ENCODE measurements at places on chromosomes 11 and 22.
A peak's percentile ranks its signal among the peaks of the same experiment; 100 is the strongest.

GRCh38 chr22:43174941-43175531 is 11.9 kb downstream of the TTLL12 start:
- no peak for DNase-seq

DNA sequence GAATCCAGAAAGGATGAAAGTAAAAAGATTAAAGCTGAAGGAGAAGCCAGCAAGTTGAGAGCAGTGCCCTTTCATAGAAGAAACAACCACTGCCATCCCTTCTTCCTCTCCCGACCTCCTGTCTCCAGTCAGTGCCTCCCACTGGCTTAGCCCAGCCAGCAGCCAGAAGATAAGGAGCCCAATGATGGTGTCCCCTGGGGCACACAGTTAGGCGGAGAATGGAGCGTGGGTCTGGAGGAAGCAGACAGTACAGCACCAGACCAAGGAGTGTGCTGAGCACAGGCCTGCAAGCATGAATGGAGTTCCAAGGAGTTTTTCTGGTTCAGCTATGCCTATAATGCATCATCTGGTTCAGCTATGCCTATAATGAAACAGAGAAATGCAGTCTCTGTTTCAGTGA is 54.3 kb upstream of the TNRC6B start:
- DNase-seq = no peak

DNA sequence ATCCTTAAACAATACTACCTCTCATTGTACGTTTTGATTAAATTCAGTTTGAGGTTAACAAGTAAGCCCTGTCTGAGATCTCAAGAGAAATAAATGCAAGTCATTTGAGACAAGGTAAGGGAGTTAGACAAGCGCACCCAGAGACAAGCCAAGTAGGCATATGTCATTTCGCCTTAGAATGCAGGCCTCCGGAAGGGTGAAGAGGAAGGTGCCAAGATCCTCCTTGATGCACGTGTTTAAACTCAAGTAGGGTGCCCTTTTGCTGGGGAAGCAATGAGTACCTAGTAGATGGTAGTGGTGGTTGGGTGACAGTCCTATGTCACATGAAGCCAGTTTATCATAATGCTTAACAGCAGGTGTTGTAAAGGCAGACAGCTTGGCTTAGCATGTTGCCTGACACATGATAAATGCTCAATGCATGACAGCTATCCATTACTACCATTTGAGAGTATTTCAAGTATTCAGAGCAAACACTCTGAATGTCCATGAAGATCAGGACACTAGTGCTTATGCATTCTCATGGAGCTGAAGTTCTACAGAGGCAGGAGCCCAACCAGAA is 415.9 kb downstream of the TMEM135 start:
- DNase-seq = no peak

GRCh38 chr11:134589129-134589528 is 177.1 kb upstream of the B3GAT1 start:
- DNase-seq = no peak

DNA sequence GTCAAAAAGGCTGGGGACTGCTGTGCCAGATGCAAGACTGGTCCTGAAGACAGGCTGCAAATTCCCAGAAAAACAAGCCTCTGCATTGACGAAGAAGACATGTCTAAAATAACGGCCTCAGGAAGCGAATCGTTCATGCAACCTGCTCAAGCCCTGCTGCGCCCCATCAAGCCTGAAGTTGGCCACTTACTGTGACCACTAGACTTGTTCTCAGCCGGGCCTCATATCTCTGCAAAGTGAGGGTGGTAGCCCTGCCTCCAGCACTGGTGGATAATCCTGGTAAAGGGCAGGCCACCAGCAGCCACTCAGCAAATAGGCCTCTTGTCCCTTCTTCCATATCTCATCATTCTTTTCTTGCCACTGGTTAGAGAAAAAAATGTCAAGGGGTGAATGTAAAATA is 11.8 kb downstream of the LTO1 start:
- no peak for DNase-seq

DNA sequence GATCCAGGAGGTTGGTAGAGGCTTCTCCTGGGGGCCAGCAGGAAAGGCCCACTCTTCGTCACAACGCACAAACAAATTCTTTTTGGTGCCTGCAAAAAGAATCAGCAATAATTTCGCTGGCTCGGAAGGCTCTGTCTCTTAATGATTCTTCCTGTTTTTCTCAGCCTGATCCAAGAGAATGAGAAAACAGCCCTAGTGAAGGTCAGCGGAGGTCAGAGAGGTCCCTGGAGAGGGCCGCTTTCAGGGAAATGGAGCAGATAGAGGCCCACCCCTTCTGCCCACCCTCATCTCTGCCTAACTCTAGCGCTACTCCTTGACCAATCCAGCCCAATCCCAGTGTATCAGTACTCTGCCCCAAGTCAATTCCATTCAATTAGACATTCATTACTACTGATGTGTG is 19.2 kb downstream of the LRRC55 start:
- no peak for DNase-seq

DNA sequence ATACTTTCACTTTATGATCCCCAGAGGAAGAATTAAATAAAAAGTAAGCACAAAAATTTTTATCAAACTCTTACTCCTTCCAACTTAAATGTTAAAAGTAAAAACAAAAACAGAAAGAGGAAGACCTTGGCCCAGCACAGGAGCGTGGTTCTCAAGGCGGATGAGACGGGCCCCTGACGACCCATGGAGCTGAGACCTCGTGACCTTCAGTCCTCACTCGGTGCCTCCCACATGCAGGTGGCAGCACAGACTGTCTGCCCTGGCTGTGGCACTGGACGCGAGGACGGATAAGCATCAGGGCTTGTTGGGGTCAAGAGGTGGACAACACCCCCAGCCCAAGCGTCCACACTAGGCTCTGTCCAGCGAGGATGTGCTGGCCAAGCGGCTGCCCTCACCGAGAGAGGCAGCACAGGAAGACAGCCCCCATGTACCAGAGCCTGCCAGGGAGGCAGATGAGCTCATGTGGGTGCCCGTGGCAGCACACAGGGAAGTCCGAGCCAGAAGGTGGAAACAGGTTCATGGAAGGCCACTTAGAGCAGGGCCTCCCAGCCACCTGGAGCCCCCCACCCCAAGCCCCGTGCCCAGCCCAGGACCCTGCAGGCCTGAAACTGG is 1389.8 kb downstream of the TBC1D22A start:
- DNase-seq = no peak

- DNase-seq = no peak
Measured at GRCh38 chr11:15217416-15217815, 102.7 kb downstream of the INSC start.

DNA sequence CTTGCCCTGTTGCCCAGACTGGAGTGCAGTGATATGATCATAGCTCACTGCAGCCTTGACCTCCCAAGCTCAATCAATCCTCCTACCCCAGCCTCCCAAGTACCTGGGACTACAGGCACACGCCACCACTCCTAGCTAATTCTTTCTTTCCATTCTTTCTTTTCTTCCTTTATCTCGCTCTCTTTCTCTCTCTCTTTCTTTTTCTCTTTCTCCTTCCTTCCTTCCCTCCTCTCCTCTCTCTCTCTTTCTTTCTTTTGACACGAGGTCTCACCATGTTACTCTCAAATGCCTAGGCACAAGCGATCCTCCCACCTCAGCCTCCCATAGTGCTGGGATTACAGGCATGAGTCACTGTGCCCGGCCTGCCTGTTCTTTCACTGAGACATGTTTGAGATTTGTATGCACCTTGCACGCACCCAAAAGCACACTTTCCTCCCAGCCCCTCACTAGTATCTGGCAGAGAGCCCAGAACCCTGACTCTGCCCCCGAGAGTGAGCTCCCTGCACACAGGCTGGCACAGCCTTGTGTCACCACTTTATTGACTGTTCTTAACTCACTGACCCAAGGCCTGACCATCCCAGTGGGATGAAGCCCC is 56.8 kb downstream of the CD6 start:
- DNase-seq = peak; percentile 88

GRCh38 chr11:133041928-133042882 is 490.1 kb downstream of the OPCML start:
- DNase-seq = no peak

- DNase-seq = no peak
Measured at GRCh38 chr11:44017443-44018126, 30.2 kb upstream of the ACCSL start.

GRCh38 chr11:125279676-125280418 is 115.3 kb downstream of the PKNOX2 start:
- no peak for DNase-seq

DNA sequence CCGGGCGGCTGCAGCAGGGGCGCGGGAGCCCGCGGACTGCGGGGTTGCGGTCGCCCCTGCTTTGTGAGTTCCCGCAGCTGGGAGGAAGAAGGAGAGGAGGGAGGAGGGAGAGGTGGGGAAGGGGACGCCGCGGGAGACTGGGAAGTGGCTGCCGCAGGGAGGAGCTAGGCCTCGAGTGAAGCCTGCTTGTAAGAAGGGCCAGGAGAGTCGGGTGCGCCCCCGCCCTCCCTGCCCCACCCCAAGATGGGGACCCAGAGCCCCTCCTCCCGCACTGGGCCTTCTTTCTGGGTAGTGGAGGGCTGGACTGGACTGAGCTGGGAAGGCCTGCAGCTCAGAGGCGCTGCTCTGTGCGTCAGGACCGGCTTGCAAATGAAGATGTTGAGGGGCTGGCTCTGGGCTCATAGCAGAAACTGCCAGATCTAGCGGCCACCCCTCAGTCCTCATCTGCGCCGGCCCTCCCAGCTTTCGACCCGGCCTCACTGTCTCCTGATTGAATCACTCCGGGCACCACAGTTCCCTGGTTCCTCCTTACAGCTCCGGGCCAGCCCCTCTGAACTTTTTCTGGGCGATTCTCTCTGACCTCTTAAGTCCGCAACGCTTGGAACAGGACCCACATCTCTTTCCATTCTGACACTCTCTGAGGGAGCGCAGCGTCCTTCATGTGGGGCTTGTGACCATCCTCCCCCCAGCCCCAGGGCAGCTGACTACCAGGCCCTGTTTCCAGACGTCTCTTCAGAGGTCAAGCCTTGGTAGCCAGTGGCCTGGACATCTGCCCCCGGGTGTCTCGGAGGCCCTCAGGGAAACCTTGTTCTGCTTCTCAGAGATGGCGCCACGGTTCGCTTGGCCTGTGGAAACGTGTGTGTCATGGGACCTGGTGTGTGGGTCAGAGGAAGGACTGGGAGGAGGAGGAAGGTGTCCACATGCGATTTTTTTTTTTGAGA is 21.9 kb downstream of the SERPINH1 start:
- DNase-seq = peak; percentile 31

GRCh38 chr22:30248484-30248883 is 1.9 kb upstream of the LIF start:
- DNase-seq = no peak

DNA sequence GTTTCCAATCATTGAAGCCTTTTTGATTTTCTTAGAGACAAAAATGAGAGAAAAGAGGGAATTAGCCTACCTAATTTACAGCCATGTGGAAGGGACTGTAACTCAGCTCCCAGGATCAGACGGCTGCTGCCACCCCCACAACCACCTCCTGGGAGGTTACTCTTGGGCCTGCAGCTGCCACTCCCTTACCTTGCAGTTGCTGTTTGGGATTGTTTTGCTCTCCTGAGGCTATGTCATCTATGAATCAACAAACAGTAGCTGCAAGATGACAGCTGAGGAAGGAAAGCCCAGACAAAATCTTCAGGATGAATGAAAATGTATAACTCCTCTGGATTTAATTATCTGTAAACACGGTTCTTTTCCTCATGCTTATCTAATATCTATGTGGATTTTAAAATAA is 28.0 kb upstream of the ZC3H12C start:
- DNase-seq = no peak

DNA sequence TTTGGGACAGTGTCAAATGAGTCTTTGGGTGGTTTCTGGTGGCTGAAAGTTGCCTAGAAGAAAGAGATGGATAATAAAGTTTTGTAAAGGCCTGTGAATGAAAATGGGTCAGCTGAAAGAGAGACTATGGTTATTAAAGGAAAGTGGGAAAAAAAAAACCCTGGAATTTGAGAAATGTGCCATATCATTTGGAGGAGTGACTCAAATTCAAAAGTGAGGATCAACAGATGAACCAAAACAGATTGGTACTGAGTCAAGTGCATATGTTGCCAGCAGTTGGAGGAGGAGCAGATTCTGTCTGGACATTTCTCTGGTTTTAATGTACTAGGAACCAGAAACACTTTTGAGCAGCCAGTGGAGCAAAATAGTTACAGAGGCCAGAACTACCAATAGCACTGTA is 339.8 kb downstream of the KCNA4 start:
- DNase-seq = no peak

GRCh38 chr11:113504071-113504470 is 28.9 kb upstream of the DRD2 start:
- no peak for DNase-seq

DNA sequence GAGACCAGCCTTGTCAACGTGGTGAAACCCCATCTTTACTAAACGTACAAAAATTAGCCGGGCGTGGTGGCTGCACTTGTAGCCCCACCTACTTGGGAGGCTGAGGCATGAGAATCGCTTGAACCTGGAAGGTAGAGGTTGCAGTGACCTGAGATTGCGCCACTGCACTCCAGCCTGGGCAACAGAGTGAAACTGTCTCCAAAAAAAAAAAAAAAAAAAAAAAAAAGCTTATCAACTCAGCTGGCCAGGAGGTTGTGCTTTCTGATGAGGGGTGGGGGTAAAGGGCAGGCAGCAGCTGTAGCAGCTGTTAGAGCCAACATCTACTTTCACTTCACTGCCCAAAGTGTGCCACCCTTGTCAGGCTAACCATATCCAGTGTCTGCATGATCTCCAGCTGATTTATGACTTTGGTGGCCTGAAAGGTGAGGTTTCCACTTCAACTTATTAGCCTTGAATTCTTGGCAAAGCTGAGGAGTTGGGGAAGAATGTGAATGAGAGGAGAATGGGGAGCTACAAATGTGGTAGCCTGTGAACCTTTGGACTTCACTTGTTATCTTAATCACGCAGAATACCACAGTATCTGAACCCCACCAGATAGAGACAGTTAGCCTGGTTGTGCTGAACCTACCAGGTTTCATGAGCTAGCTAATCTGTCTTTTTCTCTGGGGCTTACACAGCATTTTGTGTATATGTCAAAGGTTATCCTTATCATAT is 19.6 kb downstream of the RNF121 start:
- no peak for DNase-seq

- no peak for DNase-seq
Measured at GRCh38 chr22:37880668-37881440, 25.2 kb upstream of the MICALL1 start.

GRCh38 chr11:48011102-48011797 is 30.9 kb downstream of the PTPRJ start:
- no peak for DNase-seq

- DNase-seq = no peak
Measured at GRCh38 chr11:102007567-102008437, 39.4 kb upstream of the CFAP300 start.

Data from activated CD4-positive, alpha-beta memory T cell treated with anti-CD3 and anti-CD28 coated beads for 36 hours (primary cell).